Gastrocnemius medialis (tissue), 4 donors: ENCODE measurements at places on chromosomes 2 and 18.

DNA sequence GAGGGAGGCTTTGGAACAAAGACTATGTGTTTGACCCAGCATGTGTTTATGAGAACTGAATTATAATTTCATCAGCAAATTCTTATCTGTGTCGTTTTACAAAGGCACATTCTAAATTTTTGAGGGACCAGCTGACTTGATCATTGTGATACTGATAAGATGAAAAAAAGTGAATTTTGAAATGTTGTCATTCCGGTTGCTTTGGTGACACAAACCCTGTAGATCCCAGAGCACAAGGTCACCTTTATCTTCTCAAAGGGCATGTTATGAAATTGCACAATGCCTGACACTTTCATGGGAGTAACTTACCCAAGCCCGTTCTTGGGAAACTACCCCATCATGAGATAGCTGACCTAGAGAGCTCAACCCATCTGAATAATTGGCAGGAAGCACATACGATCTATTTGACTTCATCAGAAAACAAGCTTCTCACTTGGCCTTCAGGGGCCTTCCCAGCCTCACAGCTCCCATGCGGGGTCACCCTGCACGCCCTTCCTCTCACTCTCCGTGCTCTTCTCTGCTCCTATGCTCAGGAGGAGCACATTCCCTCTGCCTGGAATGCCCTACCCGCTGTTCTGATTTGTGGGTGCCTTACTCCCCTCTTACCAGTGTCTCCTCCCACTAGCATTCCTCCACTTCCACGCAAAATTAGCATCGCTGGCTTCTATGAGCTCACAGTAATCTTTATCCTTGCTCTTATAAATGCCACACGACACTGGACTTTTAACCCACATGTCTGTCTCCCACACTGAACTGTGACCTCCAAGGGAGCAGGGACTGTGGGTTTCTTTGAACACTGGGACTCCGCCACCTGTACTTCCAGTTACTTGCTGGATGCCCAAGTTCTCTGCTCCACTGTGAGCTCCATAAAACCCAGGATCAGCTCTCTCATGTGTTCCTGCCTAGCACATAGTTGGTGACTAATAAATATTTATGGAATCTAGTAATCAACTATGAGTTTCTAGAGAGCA is 555.8 kb upstream of the ID2 start:
- no peak for DNase-seq

- DNase-seq: no peak
Measured at GRCh38 chr2:10501451-10501961, 53.4 kb upstream of the ODC1 start.

- DNase-seq: no peak
Measured at GRCh38 chr18:3967359-3968180, 487.5 kb downstream of the DLGAP1 start.

GRCh38 chr2:30681022-30681421 is 126.2 kb downstream of the CAPN13 start:
- no peak for DNase-seq

- DNase-seq: no peak
Measured at GRCh38 chr18:75252136-75252535, 41.5 kb downstream of the TSHZ1 start.

GRCh38 chr2:109507217-109507616 is 106.5 kb downstream of the SEPTIN10 start:
- DNase-seq: no peak

GRCh38 chr18:29087616-29088246 is 910.8 kb upstream of the CDH2 start:
- no peak for DNase-seq

GRCh38 chr2:126824663-126825062 is 74.0 kb upstream of the TEX51 start:
- no peak for DNase-seq

- DNase-seq: no peak
Measured at GRCh38 chr2:224930990-224931389, 111.3 kb downstream of the DOCK10 start.

- no peak for DNase-seq
Measured at GRCh38 chr2:121346859-121347258, 61.9 kb upstream of the TFCP2L1 start.

DNA sequence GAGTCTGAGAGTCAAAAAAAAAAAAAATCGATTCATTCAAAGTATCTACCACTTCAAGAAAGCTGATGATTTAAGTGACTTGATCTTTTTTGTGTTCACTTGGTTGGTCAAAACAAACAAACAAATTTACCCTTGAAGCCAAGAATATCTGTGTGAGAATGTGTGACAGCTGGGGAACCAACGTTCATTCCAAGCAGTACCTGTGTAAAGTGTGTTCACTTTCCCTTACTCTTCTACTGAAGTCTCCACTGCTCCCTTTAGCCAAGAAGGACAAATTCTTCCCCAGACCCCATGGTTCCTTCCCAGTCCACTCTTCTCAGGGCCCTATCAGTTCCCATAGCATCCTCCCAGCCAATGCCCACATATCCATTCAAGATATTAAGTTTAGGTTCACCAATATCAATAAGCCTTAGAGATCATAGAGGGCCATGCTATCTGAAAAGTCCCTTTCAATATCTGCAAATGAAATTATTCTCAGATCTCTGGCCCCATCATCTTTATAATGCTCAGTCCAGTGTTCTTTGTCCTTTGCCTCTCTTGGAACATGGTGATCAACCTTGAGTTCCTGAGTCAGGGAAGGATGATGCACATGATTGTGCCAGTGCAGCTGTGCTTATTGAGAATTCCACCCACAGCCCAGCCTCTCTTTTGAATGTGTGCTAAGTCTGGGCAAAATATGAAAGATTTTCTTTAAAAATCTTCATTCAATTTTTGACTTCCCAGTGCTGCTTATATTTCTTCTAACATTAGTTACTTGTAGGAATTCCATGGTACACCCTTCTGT is 82.8 kb upstream of the DTNA start:
- no peak for DNase-seq

DNA sequence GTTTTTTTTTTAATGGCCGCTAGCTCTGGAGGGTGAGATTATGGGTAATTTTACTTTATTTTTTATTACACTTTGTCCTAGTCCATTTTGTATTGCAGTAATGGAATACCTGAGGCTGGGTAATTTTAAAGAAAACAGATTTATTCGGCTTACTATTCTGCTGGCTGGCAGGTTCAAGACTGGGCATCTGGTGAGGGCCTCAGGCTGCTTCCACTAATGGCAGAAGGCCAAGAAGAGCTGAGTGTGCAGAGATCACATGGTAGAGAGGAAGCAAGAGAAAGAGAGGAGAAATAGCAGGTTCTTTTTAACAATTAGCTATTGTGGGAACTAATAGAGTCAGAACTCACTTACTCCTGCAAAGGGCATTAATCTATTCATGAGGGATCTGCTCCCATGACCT is 52.4 kb upstream of the ARHGAP28 start:
- DNase-seq: no peak

- no peak for DNase-seq
Measured at GRCh38 chr2:120745420-120746111, 9.9 kb downstream of the GLI2 start.

DNA sequence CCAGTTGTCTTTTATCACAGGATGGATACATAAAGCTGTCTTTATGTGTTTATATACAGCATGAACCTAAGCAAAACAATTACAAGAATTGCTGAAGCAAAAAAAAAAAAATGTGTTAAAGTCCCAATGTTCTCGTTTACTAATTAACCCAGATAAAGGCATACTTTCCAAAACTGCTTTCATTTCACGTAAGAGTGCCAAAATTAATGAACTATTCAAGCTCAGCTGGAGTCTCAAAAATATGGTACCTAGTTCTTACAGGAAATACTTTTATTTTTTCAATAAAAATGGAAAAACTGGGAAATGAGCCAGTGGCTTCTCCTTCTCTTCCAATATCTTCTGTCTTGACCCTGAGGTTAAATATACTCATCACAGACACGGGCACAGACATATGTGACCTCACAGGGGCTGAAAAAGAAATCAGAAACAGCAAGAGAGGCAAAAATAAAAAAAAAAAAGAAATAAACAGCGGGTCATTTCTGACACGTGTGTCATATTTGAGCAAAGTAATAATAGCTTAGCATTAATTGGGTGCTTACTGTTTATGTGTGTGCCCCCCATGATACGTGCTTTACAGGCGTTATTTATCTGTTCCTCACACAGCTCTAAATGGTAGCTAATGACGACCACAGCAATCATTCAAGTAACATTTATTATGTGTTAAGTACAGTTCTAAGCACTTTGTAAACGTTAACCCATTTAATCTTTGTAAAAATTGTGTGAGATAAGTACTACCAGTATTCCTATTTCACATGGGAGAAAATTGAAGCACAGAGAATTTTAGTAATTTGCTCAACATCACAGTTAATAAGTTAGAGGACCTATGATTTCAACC is 158.0 kb upstream of the MMADHC start:
- DNase-seq: no peak

- no peak for DNase-seq
Measured at GRCh38 chr2:210169516-210170195, 1.6 kb downstream of the KANSL1L start.

- DNase-seq: no peak
Measured at GRCh38 chr2:142952793-142953494, 75.5 kb downstream of the KYNU start.
